SIG-M5 (cell line): ENCODE measurements at places on chromosomes 12 and 14.

- no peak for DNase-seq
Measured at GRCh38 chr12:131836193-131836592, 8.0 kb downstream of the MMP17 start.

- DNase-seq: no peak
Measured at GRCh38 chr12:53045696-53046045, 4.2 kb upstream of the TNS2 start.

- no peak for DNase-seq
Measured at GRCh38 chr12:23004473-23005020, 379.6 kb downstream of the ETNK1 start.

GRCh38 chr14:90649083-90649482 lies 167.1 kb downstream of the TTC7B start:
- no peak for DNase-seq

DNA sequence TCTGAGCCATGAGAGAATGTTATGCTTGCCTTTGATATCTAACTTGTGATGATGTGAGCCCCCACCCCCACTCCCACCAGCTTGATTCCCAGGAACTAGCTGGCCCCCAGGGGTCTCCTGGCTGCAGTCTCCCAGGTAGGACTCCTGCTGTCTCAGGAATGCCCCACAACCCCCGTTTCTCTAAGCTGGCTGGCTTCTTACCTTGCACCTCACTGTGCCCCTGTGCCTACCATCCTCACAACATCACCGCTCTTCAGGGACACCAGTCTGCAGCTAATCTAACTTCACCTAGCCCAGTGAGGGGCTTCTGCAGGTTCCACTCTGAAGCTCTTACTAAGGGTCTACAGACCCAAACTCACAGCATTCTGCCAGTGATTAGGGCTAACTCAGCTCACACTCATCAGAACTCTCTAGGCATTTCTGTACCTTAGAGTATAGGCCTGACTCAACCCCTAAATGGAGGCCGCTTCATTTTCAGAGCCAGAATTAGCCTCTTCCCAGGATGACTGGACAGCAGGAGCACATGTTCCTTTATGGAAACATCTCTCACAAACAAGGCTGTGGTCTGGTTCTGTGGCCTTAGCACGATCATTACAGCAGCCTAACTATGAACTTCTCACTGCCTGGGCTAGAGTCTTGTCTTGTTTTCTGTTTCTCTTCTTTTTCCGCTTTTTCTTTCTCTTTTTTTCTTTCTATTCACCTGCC lies 72.8 kb upstream of the IFNG-AS1 start:
- DNase-seq: no peak

GRCh38 chr12:76518699-76519098 lies 40.9 kb downstream of the OSBPL8 start:
- DNase-seq: no peak

DNA sequence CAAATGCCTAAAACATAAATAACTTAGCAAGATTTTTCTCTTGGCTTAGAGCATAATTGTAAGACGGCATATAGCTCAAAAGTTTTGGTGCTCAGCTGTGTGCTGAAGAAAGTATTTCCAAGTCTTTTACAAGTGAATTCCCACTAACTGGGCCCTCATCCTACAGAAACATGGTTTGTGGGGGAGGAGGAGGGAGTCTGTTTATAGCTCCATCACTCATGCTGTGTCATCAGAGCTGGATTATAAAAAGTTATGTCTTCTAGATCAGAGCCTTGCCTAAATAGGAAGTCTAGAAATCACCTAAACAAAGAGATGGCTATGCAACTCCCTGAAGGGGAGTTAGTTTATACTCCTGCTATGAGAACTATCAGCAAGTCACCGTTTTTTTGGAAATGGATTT lies 65.9 kb upstream of the OTOGL start:
- DNase-seq: no peak

GRCh38 chr12:79194595-79194994 lies 330.0 kb downstream of the SYT1 start:
- no peak for DNase-seq

DNA sequence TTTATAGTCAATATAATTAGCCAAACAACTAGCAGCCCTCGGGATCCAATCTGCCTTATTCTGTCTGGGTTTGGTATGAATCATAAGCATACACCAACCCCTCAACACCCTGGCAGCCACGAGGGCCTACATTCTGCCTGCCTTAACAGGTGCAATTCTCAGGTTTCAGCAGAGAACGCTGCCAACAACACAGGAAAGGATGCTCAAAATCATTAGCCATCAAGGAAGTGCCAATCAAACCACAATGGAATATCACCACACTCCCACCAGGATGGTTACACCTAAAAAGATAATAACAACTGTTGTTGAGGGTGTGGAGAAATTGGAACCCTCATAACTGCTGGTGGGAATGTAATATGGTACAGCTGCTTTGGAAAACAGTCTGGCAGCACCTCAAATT lies 122.8 kb downstream of the TTC7B start:
- no peak for DNase-seq
